T-cell (primary cell): ENCODE measurements at places on chromosomes 4 and X.

- DNase-seq, result no peak
Observed at GRCh38 chrX:131626681-131627296, 82.9 kb downstream of the OR13H1 start.

DNA sequence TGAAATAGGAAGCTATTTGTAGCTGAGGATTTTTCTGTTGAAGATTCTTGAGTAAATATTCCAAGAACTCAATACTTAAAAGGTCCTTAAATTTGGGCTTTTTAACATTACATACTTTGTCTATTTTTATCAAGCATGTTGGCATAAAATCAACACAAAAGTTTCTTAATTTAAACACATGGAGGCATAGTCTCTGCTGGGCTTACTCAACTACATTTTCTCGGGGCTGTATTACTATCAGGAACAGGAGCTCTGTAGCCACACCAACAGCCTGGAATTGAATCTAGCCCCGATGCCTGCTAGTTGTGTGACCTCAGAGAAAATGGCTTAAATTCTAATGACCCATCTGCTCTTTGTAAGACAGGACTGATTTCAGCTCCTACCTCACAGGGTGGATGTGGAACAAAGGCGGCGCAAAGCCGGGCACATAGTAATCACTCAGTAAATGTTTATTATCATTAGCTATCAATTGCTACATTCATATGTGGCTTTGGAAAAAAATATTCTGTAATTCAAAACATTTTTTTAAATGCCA, 207.0 kb downstream of the NSUN7 start:
- no peak for DNase-seq

DNA sequence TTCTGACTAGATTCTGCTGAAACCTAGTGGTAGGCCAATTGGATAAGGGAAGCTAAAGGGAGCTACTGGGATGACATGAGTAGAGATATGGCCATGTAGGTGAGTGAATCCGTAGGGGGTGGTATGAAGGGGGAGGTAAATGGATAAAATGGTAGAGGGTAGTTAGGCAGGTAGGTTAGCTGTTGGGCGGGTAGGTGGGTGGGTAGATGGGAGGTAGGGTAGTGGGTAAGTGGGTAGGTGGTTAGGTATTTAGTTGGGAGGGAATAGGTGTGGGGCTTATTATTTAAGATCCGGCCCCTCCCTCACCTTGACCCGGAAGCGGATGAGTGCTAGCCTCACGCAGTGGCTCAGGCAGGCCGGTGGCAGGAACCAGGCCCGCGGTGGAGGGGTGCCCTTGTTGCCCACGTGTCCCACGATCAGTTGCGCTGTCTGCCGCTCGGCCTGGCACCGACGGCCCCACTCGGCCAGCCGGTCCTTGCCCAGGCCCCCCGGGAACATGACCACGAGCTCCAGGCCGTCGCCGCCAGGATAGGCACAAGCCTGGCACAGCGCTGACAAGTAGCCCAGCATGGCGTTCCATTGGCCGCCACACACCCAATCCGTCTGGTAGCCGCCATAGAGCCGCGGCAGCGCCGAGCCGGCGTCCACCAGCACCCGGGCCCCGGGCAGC, 725 bp downstream of the FAM120C start:
- DNase-seq, result peak; percentile 61

DNA sequence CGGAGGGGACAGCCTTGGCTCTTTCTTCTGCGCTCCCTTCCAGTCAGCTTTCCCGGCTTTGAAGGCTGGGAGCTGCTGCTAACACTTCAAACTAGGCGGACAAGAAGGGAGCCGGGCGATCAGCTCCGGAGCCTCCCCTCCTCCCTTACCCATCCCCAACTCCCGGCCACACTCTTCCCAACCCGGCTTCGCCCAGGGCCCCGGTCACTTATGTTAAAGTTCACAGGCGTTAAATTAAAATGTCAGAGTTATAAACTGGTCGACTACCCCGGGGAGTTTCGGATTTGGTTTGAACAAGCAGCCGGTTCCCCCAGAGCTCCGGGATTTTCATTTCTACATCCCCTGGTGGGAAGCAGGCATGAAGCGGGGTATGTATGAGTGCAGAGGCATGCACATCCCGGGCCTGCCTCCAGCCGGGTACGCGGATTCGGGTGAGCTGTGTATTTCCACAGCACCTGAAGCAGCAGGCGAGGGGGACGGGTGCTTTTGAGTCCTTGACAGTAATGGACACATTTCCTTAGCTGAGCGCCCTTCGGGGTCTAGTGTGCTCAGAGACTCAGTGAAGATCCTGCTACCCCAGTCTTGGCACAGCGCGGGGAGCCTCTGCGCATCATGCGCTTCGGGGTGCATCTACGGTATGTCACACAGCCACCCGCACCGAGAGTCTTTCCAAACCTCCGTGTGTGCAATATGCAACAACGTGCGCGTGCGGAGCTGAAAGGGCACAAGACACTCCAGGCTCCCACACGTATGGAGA, 880 bp downstream of the UNC5C start:
- DNase-seq, result no peak

DNA sequence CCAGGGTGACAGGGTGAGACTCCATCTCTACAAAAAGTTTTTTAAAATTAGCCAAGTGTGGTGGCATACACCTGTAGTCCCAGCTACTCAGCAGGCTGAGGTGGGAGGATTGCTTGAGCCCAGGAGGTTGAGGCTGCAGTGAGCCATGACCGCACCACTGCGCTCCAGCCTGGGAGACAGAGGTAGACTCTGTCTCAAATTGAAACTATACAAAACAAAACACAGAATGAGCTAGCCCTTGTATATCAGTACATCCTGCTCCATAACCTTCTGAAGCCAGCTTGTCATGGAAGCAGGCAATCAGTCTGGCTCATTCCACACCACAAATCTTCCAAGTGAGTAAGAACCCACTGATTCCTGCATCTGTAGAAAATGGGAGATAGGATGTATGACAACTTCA, 49.0 kb downstream of the CD99L2 start:
- DNase-seq, result no peak

- DNase-seq, result no peak
Observed at GRCh38 chr4:164485136-164485535, 268.8 kb upstream of the SMIM31 start.

DNA sequence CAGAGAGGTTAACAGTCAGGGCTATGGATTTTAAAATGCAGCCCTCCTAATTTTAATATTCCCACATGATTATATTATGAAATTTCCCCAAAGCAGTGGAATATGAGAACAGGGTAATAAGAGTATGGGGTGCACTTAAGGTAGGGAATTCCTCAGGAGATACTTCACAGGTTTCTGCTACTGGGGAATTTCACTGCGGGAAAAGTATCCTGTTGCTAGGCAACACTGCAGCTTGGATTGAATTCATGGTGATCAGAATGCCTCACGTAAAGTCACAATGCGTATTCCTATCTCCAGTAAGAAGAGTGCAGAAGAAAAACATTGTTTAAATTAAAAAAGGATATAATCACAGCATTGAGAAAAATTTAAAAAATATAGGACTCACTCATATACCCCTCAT, 398.1 kb upstream of the RPS6KA3 start:
- DNase-seq, result no peak

GRCh38 chr4:8171984-8172924, 13.6 kb upstream of the ABLIM2 start:
- DNase-seq, result no peak

DNA sequence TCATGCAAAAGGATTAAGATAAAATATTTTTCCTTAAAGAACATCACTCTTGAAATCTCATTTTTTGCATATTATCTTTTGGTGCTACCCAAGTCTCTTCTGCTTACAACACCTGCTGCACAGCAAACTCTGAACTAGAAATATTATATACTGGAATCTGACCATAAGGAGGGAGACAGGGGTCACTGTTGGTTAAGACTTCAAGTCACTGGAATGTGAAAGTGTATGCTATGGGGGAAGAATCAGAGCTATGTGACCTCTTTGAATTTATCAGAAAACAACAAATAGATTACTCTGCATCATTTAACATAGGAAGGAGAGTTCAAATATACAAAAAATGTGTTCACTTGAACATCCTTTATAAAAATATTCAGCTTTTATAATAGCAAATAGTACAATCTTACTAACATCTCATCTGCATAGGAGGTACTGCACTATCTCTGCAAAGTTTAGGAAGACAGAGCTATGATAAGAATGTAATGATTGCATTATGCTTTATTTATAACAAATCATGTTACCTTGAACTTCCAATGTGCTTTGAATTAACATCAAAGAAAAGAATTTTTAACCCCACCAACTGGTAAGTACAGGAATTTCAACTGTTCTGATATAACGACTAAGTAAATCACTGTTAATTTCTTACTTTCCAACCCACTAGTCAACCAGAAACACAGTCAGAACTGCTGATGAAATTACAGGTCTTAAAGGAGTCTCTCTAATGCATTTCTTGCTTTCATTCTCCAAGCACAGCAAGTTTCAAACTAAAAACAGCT, 69.8 kb downstream of the ZNF827 start:
- DNase-seq, result no peak

DNA sequence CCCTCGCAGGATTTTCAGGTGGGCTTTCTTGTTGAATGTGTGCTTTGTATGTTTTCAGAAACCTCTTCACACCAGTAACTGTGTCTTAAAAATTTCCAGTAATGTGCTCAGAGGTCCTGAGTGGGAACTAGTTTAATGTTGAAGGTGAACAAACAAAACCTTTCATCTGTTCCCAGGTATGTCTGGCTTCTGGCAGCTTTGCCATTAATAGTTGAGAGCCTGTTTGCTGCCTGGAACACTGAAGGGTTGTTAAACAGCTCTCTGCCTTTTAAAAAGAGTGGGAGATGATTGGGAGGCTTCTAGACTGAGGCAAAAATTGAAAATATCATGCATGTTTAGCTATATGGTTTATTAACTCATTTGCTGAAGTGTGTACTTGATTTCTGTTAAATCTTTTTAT, 161.2 kb upstream of the AGTR2 start:
- DNase-seq, result no peak

DNA sequence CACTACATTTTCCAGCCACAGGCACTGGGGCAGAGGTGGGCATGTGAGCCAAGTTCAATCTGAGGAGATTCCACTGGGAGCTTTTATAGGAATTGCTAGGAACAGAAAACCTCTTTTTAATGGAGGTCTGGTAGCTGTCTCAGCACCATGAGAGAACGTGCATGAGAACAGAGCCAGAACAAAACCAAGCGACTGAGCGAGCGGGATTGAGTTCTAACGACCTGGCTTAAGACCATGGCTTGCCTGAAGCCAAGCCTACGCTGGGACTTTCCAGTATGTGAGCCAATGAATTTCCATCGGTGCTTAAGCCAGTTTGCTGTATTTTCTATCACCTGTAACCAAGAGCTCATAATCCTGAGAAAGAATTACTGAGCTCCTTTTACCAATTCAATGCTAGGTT, 183.7 kb downstream of the NR3C2 start:
- no peak for DNase-seq

- no peak for DNase-seq
Observed at GRCh38 chrX:30659421-30659820, 6.2 kb downstream of the GK start.

- no peak for DNase-seq
Observed at GRCh38 chr4:77669946-77670590, 64.4 kb downstream of the CXCL13 start.

DNA sequence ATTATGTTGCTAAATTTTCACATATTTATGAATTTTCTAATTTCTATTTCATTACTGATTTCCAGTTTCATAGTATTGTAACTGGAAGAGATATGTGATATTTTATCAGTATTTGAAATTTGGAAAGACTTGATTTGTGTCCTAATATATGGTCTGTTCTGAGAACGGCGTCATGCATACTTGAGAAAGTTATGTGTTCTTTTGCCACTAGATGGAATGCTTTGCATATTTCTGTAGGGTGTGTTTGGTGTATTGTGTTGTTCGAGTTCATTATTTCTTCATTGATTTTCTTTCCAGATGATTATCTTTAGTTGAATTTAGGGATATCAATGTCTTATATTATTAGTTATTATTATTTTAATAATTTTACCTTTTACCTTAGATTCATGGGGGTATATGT, 110.6 kb upstream of the ITM2A start:
- no peak for DNase-seq

DNA sequence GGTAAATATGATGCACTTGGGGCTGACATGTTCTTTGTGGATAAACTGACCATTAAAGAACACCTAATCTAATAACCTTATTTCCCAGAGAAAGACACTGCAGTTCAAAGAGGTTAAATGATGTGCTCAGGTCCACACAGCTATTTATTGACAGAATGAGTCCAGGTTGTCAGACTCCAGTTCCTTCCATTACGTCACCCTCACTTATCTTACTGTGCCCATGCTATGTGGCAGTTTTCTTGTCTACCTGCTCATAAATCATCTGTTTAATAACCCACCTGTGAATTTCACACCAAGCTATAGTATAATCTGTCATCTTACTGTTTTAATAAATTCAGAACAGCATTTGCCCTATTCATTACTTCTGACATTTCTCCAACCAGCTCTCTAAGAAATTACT, 36.7 kb downstream of the QRFPR start:
- no peak for DNase-seq

DNA sequence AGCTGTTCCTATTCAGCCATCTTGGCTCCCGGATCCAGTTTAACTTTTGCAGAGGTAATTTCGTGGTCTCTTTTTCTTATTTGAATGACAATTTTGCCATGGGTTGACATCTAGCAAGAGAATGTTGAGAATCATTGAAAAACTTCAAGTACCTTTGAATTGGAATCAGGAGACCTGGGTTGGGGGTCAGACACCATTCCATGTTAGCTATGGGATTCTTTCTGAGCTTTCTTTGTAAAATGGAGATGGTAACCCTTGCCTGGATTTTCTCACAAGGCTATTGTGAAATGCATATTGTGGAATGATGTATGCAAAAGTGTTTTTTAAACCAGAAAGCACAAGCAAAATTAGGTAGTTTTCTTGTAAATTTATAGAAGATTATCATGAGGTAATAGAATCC, 79.1 kb upstream of the HAND2 start:
- DNase-seq, result no peak

DNA sequence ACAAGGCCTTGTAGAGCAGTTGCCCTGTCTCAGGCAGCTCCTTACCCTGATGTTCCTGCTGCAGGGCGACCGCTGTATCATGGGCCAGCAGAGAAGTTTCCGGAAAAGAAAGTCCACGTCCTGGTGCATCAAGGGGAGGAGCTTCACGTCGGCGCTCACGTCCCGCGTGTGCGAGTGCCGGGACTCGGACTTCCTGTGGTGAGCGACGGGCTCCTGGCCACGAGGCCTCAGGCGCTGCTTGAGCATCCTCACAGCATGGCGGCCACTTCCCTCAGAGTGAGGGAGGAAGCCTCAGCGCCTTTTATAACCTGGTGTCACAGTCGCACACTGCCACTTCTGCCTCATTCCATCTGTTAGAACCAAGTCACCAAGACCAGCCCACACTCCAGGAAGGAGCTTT, 225.5 kb downstream of the AFAP1 start:
- no peak for DNase-seq

DNA sequence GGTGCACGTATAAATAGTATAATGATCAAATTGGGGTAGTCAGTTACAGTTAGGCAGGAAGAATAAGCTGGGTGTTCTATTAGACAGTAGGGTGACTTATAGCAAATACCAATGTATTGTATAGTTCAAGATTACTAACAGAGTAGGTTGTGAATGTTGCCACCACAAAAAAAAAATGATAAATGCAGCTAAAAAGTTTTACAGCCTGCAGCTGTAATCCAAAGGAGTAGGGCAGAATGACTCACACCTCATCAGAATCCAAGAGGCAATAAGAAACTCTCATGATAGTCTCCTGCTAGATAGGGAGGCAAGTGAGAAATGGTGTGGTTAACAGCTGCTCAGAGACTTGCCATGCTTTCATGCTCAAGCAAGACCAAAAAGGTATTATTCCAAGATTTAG, 19.6 kb upstream of the TCEAL4 start:
- DNase-seq, result no peak
